ENCODE measurements at places on chromosomes 1 and 21.

- DNase-seq = no peak
Measured at GRCh38 chr1:67281244-67281643, 26.4 kb upstream of the IL12RB2 start.

DNA sequence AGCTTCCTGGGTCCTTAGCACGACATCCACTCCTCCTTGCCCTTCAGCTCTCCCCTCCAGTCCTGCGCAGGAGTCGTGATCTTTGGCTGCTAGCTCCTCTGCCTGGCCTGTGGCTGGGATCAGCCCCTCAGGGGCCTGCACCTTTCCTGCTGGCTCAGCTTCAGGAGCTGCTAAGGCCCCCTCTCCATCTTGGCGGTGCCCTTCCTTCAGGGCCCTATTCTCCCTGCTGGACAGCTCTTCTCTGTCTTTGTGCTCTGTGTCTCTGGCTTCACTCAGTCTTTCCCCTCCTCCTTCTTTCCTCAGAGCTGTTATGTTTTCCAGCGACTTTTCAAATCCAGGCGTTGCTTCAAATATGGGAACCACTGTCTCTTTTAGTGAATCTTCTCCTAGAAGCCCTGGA, 59.5 kb upstream of the LRRC53 start:
- peak; percentile 56 for DNase-seq

GRCh38 chr1:116119876-116120275, 8.7 kb downstream of the MAB21L3 start:
- DNase-seq = no peak

DNA sequence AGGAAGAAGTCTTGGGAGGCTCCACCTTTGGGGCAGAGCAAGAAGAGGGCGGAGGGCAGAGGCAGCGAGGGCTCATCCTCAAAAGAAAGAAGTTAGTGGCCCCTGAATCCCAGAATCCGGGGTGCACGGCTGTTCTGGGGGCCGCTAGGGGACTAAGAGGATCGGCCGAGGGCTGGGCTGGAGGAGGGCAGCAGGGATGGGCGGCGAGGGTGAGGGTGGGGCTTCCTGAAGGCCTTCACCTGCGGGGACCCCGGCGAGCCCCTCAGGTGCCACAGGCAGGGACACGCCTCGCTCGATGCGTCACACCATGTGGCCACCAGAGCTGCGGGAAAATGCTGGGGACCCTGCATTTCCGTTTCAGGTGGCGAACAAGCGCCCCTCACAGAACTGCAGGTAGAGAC, 23.9 kb downstream of the COL6A1 start:
- no peak for DNase-seq

DNA sequence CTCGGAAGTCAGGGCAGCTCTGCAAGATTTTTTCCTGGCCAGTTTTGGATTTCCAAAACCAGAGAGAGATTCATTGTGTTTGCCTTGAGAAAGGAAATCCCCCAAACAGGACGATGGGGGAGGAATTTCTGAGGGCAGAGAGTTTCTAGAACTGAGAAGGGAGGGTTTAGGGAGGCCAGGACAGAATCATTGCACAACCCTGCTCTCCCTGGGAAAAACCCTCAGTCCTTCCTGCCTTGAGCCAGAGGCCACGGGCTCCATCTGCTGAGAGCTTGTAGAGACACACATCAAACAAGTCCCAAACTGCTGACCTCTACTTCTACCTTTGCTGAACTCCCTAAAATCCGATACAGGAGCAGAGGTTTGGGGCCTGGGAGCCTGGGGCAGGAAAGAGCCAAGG, 99.7 kb downstream of the NMNAT2 start:
- DNase-seq = peak; percentile 87

- DNase-seq = no peak
Measured at GRCh38 chr1:4108758-4109627, 208.9 kb upstream of the C1orf174 start.

GRCh38 chr1:56539520-56539931, 39.8 kb downstream of the PLPP3 start:
- no peak for DNase-seq

DNA sequence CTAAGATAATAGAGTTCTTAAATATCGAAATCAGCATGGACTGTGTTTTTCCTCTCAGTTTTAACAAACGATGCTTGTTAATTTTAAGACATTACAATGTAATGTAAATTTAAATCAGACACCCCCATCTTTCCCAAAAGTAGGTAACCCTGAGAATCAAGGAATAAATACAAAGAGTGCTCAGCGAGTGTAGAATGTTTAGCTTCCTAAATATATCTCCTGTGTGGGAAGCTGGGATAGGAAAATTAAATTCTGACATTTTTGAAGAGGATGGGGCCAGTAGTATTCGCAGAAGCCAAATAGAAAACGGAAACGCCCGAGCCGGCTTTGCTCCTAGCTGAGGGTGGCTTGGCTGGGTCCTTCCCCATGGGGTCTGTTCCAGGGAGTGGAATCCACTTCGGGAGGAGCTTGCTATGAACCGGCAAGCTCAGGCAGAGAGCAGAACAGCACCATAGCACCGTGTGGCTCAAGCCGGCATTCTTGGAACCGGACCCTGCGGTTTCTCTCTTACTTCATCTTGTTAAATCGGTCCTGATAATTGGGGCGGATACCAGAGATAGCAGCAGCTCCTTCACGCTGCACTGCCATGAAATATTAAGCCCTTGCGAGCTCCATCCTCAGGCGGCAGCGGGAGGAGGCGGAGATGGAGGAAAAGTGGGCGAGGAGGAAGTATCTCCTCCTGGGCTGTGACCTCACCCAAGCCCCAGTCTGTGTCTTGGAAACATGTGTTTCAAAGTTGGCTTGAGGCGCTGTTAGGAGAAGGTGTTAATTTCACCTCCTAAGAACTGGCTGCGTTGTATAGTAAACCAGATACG, 24.9 kb downstream of the MAP3K7CL start:
- DNase-seq = peak; percentile 71

DNA sequence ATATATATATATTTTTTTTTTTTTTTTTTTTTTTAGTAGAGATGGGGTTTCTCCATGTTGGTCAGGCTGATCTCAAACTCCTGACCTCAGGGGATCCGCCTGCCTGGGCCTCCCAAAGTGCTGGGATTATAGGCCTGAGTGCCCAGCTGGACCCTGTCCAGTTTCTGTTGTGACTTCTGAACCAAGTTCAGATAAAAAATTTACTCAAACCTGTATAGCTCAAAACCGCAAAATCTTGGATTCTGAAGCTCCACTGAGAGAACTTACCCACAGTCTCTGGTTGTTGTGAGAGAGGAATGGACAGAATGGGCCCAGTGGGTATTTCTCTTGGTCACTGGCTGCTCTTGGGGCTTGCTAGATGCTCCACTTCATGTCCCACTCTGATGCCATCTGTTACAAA, 76.4 kb downstream of the HS2ST1 start:
- no peak for DNase-seq

GRCh38 chr1:181778640-181779260, 282.8 kb downstream of the ZNF648 start:
- DNase-seq = peak; percentile 92

DNA sequence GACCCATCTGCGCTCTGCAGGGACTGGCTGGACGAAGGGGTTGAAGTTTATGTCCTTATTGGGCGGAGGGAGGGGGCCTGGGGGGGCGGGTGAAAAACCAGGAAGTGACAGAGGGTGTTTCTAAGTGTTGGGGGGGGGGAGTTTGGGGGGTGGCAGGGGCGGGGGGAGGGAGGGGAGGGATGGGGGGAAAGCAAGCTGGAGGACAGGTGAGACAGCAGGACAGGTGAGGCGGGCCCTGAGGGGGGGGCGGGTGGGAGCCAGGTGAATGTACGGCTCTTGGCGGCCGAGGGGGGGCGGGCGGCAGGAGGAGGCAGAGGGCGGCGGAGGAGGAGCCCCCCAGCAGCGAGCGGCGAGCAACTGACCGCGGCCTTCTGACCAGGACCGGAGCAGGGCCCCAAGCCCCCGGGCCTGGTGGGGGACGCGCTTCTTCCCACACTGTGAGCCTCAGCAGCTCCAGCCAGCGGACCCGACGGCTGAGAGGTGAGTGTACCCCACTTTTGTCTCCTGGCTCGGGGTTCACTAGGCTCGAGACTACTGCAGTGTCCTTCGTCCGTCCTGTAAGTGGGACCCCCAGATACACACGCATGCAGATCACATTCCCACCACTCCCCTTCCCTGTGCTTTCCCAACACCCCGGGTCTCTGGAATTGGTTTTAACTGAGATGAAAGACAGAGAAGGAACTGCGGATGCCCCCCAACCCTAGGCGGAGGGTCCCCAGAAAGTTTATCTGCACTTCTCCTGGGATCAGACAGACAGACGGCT, at the start of gene ZBTB7B:
TSS of gene ZBTB7B (plus strand) at position 339 of the 763 bp plus-strand sequence. CDS start 11,859 bp downstream, outside the sequence.
- peak; percentile 72 for DNase-seq

DNA sequence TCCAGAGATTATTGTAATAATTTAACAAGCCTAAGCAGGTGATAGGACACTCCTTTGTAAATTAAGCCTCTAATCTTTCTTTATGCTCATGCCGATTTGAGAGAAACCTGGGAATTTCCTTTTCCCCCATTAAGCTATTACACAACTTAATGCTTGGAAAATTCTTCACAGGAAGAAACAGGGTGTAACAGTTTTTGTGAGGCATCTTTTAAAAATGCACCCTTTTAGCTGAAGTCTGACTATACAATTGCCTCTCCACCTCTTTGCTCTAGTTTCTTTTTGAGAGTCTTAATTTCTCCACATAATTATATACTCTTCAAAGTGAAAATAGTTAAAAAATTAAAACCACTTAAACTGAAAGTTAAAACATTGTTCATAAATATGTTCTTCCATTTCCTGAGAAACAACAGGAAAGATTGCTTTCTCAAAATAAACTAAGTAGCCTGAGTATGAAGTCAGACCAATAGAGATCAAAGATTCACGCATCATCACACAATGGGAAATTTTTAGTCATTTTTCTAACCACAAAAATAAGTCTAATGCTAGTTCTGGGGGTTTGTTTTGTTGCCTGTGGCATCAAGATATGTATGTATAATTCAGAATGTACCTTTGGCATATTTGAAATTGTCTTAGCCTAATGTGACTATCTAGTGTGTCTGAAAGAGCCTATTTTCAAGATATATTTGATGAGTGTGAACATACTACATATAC, 34.7 kb downstream of the LRRC8D start:
- no peak for DNase-seq

GRCh38 chr1:19130468-19130867, 79.6 kb downstream of the UBR4 start:
- no peak for DNase-seq

DNA sequence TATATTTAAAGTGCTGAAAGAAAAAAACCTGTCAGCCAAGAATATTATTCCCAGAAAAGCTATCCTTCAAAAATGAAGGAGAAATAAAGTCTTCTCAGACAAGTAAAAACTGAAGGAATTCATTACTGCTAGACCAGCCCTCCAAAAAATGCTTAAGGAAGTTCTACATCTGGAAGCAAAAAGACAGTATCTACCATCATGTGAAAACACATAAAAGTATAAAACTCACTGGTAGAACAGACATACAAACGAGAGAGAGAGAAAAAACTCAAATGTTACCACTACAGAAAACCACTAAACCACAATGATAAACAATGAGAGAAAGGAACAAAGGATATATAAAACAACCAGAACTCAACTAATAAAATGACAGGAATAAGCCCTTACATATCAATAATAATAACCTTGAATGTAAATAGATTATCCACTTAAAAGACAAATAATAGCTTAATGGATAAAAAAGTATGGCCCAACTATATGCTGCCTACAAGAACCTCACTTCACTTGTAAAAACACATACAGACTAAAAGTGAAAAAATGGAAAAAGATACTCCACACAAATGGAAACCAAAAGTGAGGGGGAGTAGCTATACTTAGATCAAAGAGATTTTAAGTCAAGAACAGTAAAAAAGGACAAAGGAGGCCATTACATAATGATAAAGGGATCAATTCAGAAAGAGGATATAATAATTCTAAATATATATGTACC, 22.0 kb downstream of the NSL1 start:
- DNase-seq = no peak
